ENCODE measurements at places on chromosomes 7 and 10.

GRCh38 chr7:100612730-100613390, 520 bp downstream of the MOSPD3 start:
- DNase-seq = no peak

DNA sequence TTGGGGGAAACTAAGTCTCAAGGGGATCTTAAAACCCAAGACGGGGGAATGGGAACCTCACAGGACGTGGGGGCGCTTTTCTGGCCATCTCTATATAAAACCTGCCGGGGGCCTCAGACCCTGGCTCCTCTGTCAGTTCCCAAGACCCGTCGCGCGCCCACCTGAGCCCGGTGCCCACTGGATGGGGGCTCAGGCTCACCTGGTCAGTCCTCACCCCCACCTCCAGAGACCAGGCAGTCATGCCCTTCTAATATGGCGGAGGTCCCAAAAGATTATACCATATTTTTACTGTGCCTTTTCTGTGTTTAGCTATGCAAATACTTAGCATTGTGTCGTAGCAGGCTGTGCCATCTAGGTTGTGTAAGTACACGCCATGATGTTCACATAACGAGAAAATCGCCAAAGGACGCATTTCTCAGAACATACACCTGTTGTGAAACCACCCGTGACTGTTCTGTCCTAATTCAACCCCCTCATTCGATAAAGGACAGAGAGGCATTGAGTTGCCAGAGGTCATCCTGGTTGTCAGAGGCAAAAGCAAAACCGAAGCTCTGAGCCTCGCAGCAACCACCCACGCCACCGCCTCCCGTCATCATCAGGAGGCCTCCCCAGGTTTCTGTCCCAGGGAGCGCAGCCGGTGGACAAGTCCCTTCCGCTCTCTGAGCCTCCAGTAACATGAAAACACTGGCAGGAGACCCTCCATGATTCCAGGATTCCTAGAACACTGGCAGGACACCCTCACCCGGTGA, 28.9 kb downstream of the OAT start:
- no peak for DNase-seq

- no peak for DNase-seq
Observed at GRCh38 chr7:78399033-78399769, 600.6 kb downstream of the PHTF2 start.

GRCh38 chr10:62506371-62506770, 132.2 kb downstream of the ZNF365 start:
- DNase-seq = no peak

GRCh38 chr10:33664070-33664469, 329.6 kb upstream of the NRP1 start:
- DNase-seq = no peak

GRCh38 chr10:88156341-88156740, 292.9 kb downstream of the PTEN start:
- no peak for DNase-seq

- no peak for DNase-seq
Observed at GRCh38 chr10:43160046-43160920, 22.0 kb downstream of the CSGALNACT2 start.

DNA sequence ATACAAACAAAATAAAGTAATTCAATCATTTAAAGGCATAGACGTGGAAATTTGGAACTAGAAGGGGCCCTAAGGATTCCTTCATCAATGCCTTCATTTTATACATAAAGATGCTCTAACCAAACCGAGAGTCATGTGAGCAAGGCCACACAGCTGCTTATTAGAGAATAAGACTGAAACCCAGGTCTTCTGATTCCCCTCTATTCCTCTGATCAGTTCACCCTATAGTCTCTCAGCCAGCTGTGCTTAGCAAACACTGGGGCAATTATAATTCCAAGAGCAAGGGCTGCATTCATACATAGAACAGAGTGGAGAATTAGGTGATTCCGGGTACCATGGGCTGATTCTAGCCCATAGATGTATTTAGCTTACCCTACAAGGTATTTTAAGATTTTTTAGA, 9.7 kb upstream of the XPNPEP1 start:
- no peak for DNase-seq

DNA sequence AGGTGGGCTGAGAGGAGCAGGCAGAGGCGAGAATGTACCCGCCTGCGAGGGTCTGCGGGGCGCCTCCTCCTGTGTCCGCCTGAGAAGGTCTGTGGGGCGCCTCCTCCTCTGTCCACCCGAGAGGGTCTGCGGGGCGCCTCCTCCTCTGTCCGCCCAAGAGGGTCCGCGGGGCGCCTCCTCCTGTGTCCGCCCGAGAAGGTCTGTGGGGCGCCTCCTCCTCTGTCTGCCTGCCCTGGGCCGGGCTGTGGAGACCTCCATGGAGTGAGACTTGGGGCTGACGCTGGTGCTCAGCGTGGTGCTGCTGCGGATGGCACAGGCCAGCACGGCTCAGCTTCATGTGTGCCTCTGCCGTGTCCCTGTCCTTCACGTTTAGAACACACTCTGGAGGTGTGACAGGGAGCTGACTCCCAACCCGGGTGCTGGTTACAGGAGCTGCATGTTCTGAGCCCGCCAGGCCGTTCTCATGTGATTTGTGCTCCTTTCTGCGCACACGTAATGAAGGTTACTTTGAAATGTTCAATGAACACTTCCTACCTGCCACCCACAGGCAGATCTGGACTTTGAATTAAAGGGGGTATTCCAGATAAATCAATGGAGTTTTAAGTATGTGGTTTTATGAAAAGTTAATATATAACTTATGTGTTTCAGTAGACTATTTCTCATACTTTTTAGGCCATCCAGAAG, 20.5 kb upstream of the GET4 start:
- no peak for DNase-seq

GRCh38 chr7:17146621-17147020, 151.8 kb upstream of the AHR start:
- DNase-seq = no peak

- DNase-seq = no peak
Observed at GRCh38 chr7:65239707-65240352, 133.8 kb upstream of the ZNF92 start.
